Stimulated activated CD8-positive, alpha-beta memory T cell treated with anti-CD3 and anti-CD28 coated beads, Interleukin-2, amount 100 ng/mL, for 1 hour (primary cell): ENCODE measurements at places on chromosomes 3 and 15.

DNA sequence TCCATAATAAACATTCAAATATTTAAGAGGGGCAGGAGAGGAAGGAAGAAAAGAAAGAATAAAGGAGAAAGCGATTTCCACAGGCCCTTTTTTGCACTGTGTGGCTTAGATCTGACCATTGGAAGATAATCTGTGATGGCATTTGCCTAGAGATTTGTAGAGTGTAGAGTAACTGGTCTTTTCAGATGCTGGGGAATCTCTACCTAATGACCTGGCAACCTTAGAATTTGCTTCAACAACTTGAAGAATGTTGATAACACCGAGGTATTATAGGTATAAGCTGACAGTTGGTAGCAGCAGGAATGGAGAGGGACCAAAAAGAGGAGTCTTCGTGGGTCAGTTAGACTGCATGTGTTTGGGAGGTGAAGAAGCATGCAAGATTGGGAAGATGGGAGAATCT, 20.9 kb upstream of the AVEN start:
- no peak for DNase-seq

DNA sequence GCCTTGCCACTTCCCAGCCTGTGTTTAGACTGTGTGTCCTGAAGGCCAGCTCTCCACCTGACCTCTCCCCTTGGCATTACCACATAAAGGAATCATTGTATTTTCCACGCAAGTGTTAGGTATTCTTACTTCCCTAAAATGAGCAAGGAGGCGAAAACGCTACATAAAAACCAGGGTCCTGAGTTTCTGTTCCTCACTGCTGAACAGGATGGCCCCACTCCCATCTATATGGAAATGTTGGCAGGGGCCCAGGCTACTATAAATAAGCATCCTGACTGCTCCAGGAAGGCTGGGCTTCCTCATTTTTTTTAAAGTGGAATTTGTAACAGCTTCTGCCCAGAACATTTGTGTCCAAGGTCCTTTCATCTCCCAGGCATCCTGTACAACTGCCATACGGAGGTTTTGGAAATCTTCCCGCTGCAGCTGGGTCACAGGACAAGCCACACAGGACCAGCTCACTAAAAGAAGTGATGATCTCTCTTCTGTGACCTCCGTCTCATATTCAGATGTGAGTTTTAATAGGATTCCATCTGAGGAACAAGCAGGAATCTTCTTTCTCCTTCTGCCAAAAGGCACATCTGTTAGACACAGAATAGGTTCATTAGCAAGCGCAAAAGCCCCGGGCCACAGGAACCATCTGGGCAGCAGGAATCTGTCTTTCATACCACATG, 56.4 kb upstream of the LIMD1 start:
- no peak for DNase-seq

GRCh38 chr3:70914862-70915261, 602.4 kb upstream of the MDFIC2 start:
- no peak for DNase-seq

DNA sequence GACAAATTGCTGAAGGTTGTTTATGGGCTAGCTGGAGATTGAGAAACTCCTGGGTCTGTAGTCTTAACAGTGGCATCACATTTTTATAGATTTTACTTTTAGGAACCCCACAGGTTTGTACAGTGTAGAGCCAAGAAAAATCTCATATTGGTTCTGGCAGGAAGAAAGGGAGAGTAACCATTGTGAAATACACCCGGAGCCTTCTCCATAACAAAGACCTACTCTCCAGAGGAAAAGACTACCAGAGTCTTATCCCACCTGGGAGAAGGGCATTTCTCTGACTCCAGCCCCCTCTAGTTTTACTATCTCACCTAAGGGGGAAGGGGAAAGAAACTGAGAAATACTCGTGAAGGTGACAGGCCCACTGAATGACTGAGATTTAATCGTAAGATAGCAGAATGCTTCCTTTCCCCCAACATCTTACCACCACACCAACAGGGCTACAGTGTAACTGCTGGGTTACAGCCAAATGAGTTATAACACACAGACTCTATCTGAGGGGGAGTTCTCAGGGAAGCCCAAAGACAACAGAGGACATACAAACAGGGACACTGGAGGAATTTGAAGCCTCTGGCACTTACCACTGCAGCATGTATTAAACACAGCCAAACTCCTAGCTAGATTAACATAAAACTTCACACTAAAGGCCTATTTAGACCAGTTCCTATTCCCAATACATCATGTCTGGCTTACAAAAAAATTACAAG, 56.1 kb downstream of the SYN2 start:
- no peak for DNase-seq

DNA sequence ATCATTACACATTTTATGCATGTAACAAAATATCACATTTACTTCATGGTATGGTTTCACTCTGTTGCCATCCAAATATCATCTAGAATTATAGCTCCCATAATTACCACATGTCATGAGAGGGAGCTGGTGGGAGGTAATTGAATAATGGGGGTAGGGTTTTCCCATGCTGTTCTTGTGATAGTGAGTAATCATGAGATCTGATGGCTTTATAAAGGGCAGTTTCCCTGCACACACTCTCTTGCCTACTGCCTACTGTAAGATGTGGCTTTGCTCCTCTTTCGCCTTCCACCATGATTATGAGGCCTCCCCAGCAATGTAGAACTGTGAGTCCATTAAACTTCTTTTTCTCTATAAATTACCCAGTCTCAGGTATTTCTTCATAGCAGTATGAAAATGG, 123.4 kb downstream of the SATB1 start:
- no peak for DNase-seq

- DNase-seq: no peak
These were observed 51.3 kb upstream of the SCAANT1 start for GRCh38 chr3:63963496-63963895.

DNA sequence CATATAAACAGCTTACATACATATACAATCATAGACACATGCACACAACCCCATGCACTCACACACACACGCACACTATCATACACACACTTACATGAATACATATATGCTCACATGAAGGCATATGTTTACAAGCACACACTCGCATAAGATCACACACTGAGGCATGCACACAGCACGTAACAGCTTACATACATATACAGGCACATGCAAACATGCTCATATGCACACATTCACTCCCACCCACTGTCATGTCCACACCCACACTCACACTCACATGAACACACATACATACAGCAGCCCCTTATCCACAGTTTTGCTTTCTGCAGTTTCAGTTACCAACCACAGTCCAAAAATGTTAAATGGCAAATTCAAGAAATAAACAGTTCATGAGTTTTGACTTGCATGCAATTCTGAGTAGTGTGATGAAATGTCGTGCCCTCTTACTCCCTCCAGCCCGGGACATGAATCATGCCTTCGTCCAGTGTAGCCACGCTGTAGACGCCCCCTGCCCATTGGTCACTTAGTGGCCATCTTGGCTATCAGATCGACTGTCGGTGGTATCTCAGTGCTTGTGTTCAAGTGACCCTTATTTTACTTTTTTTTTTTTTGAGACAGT, 27.8 kb downstream of the MEGF11 start:
- DNase-seq: no peak

DNA sequence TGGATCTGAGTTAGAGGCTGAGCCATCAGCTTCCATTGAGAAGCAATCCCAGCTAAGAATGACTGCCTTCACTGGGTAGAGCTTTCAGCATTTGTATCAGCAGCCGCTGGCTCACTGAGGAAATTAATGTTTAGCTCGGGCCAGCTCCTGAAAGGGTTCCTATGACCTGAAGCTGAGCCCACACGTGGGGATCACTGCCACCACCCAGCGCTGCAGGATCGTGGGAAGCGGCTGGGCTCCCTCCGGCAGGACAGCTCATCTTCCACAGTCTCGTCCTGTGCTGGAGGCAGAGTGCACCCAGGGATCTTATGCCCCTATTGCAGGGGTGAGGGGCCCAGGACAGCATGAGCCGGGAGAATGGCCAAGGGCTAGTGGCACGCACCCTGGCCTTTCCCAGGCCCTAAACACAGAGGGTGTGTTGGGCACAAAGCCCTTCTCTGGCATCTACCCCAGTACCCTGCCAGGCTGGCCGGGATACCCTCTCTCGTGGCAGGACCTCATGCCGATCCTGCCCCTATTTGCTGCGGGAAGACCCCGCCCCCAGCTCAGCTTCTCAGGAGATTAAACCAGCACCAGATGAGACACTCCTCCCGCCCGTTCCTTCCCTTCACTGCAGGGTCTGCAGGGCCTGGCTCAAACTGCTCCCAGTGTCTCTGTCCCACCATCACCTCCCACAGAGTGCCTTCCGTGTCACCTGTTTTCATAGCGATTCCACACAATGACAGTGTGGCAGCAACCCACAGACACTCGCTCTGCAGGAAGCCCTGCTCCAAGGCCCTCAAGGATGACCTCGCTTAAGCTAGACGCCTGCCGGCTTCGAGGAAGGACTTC, 28.5 kb downstream of the KLHL25 start:
- no peak for DNase-seq

DNA sequence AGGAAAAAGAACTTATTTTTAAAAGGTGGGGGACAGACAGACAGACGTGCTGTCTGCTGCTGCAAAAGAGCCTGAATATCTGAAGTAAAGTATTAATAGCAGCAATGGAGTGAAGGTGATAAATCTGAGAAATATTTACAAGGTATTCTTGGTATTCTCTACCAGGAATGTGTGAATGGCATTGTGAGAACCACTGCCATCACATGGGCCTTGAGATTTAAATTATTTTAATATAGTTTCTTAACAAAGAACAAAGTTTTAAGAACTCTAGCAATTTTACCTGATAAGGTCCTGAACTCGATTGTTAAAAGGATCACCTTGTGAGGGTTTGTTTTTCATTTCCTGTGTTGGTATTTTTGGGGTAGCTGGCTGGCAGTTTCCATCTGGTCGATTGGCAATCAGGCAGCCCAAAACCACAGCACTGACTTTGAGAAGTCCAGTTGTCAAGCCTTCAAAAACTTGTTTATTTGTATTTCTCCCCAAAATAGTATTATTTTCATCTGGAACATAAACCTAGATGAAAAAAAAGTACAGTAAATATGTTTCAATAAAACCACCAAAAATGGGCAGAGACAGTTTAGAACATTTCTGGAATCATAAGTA, 97.3 kb downstream of the ISL2 start:
- no peak for DNase-seq

DNA sequence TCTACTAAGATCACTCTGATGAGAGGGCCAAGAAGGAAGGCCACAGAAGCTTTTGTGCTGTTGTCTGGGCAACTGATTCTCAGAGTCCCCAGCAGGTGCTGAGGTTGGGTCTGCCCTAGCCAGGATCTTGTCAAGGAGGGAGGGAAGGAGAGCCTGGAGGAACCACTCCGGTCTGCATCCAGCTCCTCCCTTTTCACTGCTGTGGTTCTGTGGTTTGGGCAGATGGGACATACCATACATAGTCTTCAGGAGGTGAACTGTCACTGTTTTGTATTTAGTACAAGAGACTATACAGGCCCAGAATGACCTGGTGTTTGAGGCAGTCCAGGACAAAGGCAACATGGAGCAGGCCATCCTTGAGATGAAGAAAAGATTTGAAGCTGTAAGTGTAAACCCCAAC, 21.9 kb downstream of the C3orf62 start:
- no peak for DNase-seq

DNA sequence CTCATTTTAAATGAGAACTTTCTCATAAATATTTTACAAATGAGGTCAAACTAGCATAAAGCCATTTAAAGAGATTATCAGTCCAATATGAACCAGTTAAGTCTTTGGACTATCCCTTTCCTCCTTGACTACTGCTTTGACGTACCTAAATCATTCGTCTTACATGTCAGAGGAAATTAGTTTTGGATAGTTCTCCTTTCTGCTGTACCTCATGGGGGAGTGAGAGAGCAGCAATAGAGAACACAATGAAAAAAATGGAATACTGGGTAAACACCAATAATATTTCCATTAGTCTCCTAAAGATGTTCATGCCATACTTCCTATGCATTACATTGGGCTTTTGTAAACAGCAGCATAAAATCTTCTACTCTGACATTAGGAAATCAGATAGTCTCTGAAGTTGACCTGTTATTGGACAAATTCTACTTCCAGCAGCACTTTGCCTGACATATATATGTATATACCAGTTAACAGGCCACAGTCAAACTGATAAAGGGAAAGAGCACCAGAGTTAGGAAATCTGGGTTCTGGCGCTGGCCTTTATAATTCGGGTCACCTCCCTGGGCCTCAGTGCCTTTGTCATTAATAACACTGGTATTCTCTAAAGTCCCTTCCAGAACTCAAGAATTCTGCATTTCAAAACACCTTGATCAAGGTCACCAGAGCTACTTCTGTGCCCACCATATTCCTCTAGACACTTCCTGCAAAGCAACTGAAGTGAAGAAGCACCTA, 26.8 kb downstream of the TIMMDC1 start:
- DNase-seq: no peak

GRCh38 chr15:31158858-31159569, 57.5 kb upstream of the TRPM1 start:
- no peak for DNase-seq

DNA sequence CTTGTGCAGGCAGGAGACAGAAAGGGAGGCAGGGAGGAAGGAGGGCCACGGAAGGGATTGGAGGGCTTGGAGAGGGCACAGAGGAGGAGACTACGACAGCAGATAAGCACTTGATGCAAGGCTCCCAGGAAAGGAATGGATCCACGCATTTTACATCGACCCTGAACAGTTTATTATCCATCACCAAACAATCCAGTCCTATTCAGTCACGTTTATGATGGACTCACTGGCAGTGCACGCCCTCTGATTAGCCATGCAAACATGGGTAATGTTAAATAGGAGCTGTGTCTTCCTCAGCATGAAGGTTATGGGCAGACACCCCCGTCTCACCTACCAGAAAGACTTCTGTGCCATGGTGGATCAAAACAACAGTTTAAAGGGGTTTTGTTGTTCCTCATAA, 80.2 kb upstream of the SNRK start:
- no peak for DNase-seq

DNA sequence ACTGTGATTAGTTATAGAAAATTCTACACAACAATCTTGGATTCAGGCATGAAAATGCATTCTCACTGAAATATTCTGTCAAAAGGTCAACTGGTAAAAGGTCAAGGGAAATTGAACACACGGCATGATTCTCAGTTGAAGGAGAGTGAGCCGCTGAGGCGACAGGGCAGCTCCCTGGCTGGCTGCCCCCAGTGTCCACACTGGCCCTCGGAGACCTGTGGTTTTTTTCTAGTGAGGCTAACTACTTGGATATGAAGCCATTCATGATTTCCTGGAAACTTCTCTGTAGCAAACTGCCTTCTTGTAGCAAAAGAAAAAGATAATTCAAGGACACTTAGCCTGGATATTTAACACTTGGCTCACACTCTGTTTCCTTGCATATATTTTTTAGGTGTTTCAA, 37.2 kb downstream of the AADACL2 start:
- no peak for DNase-seq
